ENCODE measurements at places on chromosomes 4 and X. TPM values are rescaled to one million over a fixed set of nuclear protein-coding genes. Genes with fewer than 3 reads are reported as not detected.

DNA sequence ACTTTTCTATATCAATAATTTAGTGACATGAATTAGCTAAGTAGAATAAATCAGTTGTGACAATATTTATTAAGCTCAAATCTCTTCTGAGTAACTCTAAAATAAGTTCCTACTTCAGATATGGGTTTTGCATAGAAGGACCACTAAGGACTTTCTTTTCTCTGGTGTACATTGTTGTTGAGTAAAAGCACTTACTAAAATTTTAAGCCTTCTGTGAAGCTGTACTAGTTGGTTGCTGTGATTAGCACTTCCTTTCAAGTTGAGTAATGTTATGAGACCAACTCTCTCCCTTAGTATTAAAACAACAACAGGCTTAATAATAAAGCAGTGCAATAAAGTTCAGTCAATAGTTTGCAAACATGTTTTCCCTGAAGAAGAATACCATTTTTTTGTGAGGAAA lies 667.4 kb upstream of the NDST4 start:
- no peaks in the 10 kb centered on the region for H3K4me1 ChIP-seq
- no peaks in the 10 kb centered on the region for H3K27me3 ChIP-seq
- no peak overlapping the region for H3K27ac ChIP-seq
- no peaks in the 10 kb centered on the region for H3K36me3 ChIP-seq
- H3K4me3 ChIP-seq = no peak overlapping the region

Gene ZFP42
- total RNA-seq = not detected

- no peaks in the 10 kb centered on the region for H3K27me3 ChIP-seq
- no peak overlapping the region for H3K4me3 ChIP-seq
- no peak overlapping the region for H3K27ac ChIP-seq
- peaks cover 23% of the 10 kb centered on the region for H3K36me3 ChIP-seq
- H3K4me1 ChIP-seq = no peaks in the 10 kb centered on the region
- no peak for DNase-seq
Observed at GRCh38 chr4:88418411-88418810, 38.5 kb upstream of the HERC5 start.

DNA sequence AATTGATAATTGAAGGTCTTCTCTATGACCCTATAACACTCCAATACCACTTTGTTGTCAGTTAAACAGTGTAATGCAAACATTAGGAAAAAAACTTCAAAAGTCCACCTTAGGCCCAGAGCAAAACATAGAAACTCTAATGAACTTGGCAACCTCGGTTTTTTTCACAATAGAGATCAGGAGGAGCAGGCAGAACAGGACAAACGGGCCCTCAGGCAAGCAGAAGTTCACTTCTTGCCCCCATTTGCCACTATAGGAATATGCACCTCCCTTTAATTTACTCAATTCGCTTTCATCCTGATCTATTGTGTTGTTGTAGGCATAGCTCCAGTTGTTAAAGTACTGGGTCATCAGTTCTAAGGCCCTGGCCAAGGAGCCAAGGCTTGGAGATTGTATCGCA lies 18.2 kb downstream of the ACOX3 start:
- no peak overlapping the region for H3K4me3 ChIP-seq
- peaks cover 5% of the 10 kb centered on the region for H3K36me3 ChIP-seq
- H3K4me1 ChIP-seq = peaks cover 22% of the 10 kb centered on the region
- H3K27me3 ChIP-seq = no peaks in the 10 kb centered on the region
- H3K27ac ChIP-seq = no peak overlapping the region
- no peak for DNase-seq

DNA sequence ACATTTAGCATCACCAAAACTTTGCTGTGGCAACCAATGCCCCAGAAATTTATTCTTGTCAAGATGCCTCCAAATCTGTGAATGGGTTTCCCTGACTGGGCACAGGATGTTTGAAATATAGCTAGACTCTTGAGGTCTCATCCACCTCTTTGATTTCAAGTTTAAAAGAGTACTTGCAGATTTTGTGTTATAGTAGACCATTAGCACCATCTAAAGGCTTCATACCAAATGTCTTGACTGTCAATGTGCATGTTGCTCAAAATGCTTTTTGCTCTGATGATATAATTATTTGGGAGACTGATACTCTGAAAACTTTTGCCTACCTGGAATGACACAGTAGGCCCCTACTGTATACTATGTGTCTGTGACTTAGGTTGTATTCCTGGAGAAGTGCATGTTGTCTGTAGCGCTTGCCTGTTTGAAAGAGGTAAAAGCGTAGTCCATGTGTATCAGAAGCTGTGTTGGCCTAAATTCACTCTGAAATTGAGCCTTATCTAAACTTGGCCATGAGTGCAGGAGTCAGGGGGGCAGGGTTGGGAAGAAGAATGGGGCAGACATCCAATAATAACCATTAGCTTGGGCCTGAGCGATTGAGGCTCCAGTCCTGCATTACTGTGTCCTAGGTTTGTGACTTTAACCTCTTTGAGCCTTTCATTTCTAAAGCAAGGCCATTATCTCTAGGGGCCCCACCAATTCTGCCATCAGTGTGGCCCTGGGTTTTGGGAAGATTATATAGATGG lies 33.8 kb downstream of the NDP start:
- H3K27me3 ChIP-seq = no peaks in the 10 kb centered on the region
- no peak overlapping the region for H3K4me3 ChIP-seq
- H3K4me1 ChIP-seq = no peaks in the 10 kb centered on the region
- H3K36me3 ChIP-seq = no peaks in the 10 kb centered on the region
- H3K27ac ChIP-seq = no peak overlapping the region
- no peak for DNase-seq

Gene ARFIP1
- 37.2 TPM for total RNA-seq

GRCh38 chr4:168766604-168767316 lies 243.3 kb downstream of the CBR4 start:
- no peak overlapping the region for H3K4me3 ChIP-seq
- peaks cover 4% of the 10 kb centered on the region for H3K4me1 ChIP-seq
- H3K36me3 ChIP-seq = no peaks in the 10 kb centered on the region
- no peak for DNase-seq

Gene MAP7D3
- total RNA-seq = 8.2 TPM

Gene UNC5C
- total RNA-seq = 5.1 TPM

DNA sequence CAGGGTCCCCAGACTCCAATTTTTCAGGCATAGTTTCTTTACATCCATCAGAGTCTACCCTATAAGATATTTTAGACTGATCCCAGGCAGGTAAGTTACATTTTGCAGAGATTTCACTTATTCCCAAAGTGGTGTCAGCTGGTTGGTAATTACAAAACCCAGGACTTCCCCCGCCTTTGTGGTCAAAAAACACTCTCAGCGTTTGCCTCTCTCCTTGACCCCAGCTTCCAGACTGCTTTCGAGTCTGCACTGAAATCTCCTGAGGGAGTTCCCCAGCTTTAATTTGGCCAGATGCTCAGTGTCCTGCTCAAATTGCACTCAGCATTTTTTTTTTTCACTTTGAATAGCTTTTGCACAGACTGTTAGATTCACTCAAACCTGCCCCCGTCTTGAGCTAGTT lies 11.2 kb upstream of the AMOT start:
- H3K36me3 ChIP-seq = no peaks in the 10 kb centered on the region
- H3K4me3 ChIP-seq = no peak overlapping the region
- no peaks in the 10 kb centered on the region for H3K27me3 ChIP-seq
- no peak for DNase-seq

DNA sequence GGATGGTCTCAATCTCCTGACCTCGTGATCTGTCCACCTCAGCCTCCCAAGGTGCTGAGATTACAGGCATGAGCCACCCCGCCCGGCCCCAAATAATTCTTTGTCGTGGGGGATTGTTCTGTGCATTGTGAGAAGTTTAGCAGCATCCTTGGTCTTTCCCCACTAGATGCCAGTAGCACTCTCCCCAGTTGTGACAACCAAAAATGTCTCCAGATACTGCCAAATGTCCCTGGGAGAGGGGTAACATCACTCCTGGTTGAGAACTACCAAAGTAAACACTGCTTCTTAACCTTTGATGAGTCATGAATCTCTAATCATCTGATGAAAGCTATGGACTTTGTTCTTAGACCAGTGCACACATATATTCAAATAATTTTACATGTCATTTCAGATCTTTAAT lies 90.7 kb upstream of the BRS3 start:
- H3K36me3 ChIP-seq = no peaks in the 10 kb centered on the region
- H3K27ac ChIP-seq = no peak overlapping the region
- DNase-seq = no peak
- H3K4me1 ChIP-seq = no peaks in the 10 kb centered on the region
- no peak overlapping the region for H3K4me3 ChIP-seq
